COLO829 (cell line): ENCODE measurements at places on chromosomes 3 and 15.

GRCh38 chr3:134369231-134369741, 5.0 kb downstream of the AMOTL2 start:
- no peak for DNase-seq

GRCh38 chr15:48603123-48603500, 42.4 kb downstream of the FBN1 start:
- DNase-seq, result no peak

- no peak for DNase-seq
These were observed 31.6 kb downstream of the COL8A1 start for GRCh38 chr3:99669879-99670555.

GRCh38 chr15:39625856-39626255, 45.0 kb downstream of the THBS1 start:
- DNase-seq, result no peak

DNA sequence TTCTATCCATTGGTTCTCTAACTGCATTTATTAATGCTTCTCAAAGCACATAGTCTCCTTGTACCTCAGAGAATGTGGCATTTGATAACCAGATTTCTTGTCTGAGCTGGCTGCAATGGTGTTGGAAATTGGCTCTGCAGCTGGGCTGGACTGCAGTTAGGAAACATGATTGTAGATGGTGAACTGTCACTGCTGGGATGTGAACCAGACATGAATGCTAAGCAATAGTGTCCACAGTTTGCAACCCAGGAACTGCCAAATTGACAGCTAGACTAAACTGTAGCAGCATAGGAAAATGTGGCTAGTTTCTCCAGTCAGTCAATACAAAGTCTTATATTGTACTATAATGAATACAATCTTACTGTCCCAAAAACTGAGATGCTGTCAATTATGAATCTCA, 656.6 kb upstream of the GOLIM4 start:
- no peak for DNase-seq
